ENCODE measurements at places on chromosomes 4 and X.

- DNase-seq = no peak
These were observed 17.5 kb upstream of the TBC1D1 start for GRCh38 chr4:37873386-37873785.

- no peak for DNase-seq
These were observed 13.7 kb downstream of the CCKAR start for GRCh38 chr4:26476545-26476944.

- peak; percentile 25 for DNase-seq
These were observed 25.4 kb upstream of the TNIP3 start for GRCh38 chr4:121189326-121190215.

- DNase-seq = no peak
These were observed 70.1 kb downstream of the PRSS12 start for GRCh38 chr4:118282692-118283091.

DNA sequence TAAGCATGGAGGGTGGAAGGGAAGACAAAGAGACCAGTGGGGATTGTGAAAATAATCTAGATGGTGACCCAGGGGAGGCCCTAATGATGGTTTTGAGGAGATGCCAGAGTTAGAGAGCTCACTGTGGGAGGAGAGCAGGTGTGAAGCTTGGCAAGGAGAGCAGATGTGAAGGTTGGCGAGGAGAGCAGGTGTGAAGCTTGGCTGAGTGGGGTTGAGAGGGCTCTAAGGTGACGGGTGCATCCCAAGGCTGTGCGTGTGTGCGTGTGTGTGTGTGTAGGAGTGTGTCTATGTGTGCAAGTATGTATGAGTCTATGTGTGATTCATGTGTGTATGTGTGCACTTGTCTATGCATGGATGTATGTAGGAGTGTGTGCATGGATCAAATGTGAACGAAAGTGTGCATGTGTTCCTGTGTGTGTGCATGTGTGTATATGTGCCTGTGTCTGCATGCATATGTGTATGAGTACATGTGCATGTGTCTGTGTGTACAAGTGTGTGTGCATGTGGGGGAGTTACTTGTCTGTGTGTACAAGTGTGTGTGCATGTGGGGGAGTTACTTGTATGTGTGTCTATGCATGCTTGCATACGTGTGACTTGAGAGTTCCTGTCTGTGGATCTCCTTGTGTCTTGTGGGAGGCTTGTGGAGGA, 72.0 kb downstream of the EVC start:
- no peak for DNase-seq

DNA sequence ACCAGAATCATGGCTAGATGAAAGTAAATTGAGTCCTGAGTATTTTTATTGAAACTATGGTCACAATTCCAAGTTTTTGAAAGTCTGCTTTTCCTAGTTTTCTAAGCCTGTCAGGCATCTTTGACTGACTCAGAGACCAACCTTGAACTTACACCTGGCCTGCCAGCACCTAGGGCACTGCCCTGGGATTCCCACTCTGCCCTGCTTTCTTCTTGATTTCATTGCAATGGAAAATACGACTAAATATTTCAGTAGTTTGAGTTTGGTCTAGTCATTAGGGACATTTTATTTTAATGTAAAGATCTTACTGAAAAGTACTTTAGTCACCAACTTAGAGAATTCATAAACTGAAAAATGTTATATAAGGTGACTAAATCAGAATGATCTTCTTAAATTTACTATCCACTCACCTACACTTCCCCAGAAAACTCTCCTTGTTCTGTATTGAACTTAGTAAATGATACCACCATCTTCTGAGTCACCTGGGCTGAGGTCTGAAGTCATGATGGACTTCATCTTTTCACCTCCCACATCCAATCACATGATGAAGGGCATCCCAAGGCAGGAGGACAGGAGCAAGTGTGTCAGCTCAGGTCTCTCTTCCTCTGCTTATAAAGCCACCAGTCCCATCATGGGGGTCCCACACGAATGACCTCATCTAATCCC, 11.6 kb upstream of the PYURF start:
- no peak for DNase-seq

DNA sequence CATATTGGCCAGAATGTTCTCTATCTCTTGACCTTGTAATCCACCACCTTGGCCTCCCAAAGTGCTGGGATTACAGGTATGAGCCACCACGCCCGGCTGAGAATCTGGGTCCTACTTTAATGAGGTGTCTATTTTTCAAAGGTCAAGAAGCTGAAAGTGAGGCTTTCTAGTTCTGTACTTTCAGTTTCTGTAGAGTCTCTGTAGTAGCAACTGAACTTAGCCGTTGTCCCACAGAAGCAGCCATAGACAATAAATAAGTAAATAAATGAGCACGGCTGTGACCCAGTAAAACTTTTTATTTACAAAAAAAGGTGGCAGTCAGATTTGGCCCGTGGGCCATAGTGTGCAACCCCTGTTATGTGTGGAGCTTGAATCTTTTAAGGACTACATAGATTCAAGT, 92.0 kb downstream of the FNIP2 start:
- no peak for DNase-seq

DNA sequence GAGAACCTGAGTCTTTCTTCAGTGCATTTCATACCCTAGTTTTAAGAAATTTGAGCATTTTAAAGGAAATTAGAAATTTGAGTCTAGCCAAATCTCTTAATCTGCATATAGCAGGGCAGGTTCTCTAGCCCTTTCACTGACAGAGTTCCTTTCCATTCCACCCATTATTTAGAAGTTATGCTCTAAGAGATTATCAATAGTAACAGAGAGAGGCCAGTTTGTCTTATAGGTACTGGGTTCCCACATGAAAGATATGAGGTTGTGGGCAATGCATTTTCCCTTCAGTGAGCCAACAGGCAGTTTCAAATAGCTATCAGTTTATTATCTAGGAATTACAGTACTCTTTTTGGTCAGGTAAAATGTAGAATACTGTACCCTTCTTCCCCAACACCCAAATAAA, 7.3 kb upstream of the GALNT7 start:
- DNase-seq = no peak

GRCh38 chr4:108181704-108182103, 13.0 kb upstream of the LEF1 start:
- no peak for DNase-seq

DNA sequence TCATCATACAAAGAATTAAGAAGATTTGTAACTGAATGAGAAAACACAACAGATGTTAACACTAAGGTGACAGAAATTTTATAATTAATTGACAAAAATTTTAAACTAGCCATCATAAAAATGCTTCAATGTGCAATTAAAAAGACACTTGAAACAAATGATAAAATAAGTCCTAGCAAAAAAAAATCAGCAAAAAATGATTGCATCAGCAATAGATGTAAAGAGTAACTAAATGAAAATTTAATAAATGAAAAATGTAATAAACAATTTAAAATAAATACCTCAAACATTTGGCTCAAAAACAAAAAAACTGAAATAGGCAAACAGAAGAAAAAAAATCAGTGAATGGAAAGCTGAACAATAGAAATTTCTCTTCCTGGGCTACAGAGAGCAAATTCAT, 380.7 kb upstream of the GALNTL6 start:
- DNase-seq = no peak

DNA sequence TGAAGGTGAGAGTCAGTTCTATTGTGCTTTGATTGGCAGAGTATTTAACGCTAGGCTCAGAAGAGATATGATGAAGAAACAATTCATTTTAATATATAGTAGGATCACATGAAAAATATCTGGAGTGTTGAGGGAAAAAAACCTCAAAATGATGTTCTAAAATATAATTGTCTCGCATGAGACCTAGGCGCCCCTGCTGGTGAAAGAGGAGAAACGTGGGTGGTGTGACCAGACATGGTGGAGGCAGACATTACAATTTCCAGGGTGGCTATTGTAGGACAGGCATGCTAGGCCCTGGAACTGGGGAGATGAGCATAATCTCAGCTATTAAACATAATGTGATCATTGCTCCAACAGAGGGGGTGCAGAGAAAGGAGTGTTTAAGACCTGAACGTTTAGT, 210.0 kb downstream of the HS3ST1 start:
- no peak for DNase-seq

Measured in activated T-helper 1 cell treated with anti-CD3 and anti-CD28 coated beads, Interleukin-2, amount 50 U/mL, for 16 hours (primary cell).